ENCODE measurements at places on chromosomes 5 and 9. TPM values are rescaled to one million over a fixed set of nuclear protein-coding genes. Genes with fewer than 3 reads are reported as not detected.

Gene DOCK8
- 0.08 TPM for total RNA-seq

Gene LPAR1
- total RNA-seq = 29.0 TPM

Gene SH3RF2
- 25.8 TPM for total RNA-seq

Gene HTR4
- not detected for total RNA-seq

Gene SLC34A1
- total RNA-seq = not detected

Gene DIAPH1
- total RNA-seq = 100 TPM

Gene CDX1
- total RNA-seq = not detected

Gene TPPP
- 0.94 TPM for total RNA-seq

Gene VDAC1
- total RNA-seq = 340 TPM

Gene FAM174A
- total RNA-seq = 32.7 TPM

Gene CAMK4
- 1.0 TPM for total RNA-seq

All from hair follicular keratinocyte (primary cell).